ENCODE measurements at places on chromosomes 3 and 15.

- DNase-seq: no peak
Measured at GRCh38 chr3:38793721-38794120, 22.3 kb downstream of the SCN10A start.

GRCh38 chr15:29857221-29857789 lies 35.0 kb upstream of the TJP1 start:
- no peak for DNase-seq

- DNase-seq: no peak
Measured at GRCh38 chr3:20646425-20646824, 460.4 kb upstream of the SGO1 start.

DNA sequence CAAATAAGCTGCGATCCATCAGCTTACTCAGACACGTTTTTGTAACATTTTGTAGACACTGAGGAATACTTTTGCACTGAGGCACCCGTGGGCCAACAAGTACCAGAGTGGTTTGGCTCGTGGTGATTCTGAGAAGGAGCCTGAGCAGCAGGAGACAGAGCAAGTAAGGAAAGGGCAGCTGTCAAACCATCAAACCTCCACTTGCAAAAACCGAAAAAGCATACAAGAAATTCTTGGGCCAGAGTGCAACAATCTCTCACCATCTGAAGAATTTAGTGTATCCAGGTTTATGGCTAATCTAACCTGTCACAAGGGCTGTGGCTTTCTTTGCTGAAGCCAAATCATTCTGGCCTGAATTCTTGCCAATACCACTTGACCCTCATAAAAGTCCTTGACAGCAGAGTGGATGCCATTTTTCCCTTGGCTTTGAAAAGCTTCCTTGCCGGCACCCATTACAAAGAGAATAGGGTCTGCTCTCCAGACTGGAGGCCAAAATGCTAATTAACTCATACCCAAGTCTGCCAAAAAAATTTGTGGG lies 56.7 kb downstream of the MYO1E start:
- peak; percentile 16 for DNase-seq

GRCh38 chr15:66408254-66408653 lies 21.5 kb downstream of the MAP2K1 start:
- DNase-seq: no peak
